ENCODE measurements at places on chromosomes 3 and 15. TPM values are rescaled to one million over a fixed set of nuclear protein-coding genes. Genes with fewer than 3 reads are reported as not detected.

GRCh38 chr15:32965897-32966296 is 228.6 kb downstream of the FMN1 start:
- no peak for DNase-seq

- DNase-seq, result peak; percentile 23
Observed at GRCh38 chr15:31258260-31258659, 68.4 kb upstream of the KLF13 start.

GRCh38 chr3:128567705-128568356 is 74.8 kb upstream of the GATA2 start:
- DNase-seq, result peak; percentile 65

Gene CLCN2
- 4.3 TPM for total RNA-seq

GRCh38 chr3:113697500-113698090 is 1.2 kb upstream of the USF3 start:
- DNase-seq, result peak; percentile 58

DNA sequence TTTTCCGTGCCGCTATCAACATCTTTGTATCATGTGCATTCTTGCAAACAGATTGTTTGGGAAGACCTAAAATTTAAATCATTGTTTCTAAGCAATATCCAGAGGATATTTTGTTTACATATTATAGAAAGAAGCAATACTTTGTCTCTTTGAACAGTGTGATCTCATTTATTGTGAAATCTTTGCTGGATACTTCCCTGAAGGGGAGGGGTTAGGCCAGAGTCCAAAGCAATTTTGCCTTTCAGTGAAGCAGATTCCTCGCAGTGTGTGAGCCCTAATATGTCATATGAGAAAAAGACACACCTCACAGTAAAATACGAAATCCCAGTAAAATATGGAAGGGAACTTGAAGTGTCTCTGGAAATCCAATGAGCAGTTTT is 158.7 kb upstream of the SLCO3A1 start:
- no peak for DNase-seq

Gene PTPRG
- 148 TPM for total RNA-seq

DNA sequence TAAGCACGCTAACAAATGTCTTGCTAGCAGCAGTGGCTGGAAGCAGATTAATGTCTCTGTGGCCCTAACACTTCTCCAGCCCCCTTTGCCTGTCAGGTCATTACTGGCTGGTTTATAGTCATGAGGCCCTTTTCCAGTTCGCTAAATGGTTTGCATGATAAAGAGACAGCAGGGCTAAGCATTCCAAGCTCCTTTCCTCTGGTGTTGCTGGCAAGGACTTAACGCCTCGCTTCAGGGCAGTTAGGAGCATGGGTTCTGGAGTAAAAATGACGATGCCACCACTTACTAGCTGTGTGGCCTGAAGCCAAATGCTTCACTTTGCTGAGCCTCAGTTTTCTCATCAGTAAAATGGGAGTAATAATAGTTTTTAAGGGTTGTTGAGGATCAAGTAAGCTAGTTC is 185.9 kb downstream of the MEGF11 start:
- DNase-seq, result no peak
